Natural killer cell (primary cell): ENCODE measurements at places on chromosomes 12 and 14.
A peak's percentile ranks its signal among the peaks of the same experiment; 100 is the strongest.

- no peak overlapping the region for H3K4me3 ChIP-seq
- no peaks in the 10 kb centered on the region for H3K36me3 ChIP-seq
- H3K27ac ChIP-seq = no peak overlapping the region
- H3K27me3 ChIP-seq = no peaks in the 10 kb centered on the region
- DNase-seq = no peak
- no peaks in the 10 kb centered on the region for H3K4me1 ChIP-seq
These were observed 180.9 kb downstream of the NTF3 start for GRCh38 chr12:5612556-5613410.

DNA sequence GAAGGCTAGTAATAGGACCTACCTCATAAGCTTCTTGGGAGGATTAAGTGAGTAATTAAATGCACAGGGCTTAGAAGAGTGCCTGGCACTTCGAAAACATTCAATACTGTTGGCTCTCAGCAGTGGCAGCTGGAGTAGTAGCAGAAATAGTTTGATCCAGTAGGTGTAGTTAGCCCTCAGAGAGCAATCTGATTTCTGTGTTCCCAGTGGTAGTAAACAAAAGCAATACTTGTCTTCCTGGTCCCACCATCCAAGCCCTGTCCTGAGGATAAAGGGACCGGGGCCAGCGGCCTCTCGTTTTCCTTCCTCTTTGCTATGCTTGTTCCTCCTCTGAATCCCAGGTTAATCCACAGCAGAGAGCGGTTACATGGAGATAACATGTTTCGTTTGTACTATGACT lies 131.6 kb downstream of the SAMD4A start:
- no peak for DNase-seq
- no peak overlapping the region for H3K4me3 ChIP-seq
- H3K36me3 ChIP-seq = no peaks in the 10 kb centered on the region
- no peak overlapping the region for H3K27ac ChIP-seq
- peaks cover 14% of the 10 kb centered on the region for H3K27me3 ChIP-seq
- no peaks in the 10 kb centered on the region for H3K4me1 ChIP-seq

DNA sequence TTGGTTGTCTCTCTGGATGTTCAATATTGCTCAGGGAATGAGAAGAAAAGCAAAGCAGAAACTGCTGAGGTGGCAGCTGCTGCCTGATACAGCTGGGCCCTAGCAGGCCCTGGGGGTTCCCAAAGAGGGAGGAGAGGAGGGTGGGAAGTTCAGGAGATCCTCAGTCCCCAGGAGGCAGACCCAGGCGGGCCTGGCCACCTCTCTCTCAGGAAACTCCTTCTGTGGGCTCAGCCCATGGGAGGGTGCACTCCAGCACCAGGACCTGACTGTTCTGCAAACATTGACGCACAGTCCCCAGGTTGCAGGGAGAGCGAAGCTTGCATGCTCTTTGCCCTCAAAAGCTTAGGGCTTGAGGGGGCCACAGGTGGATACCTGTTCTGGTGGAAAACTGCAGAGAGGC lies 29.6 kb downstream of the IRF2BPL start:
- H3K36me3 ChIP-seq = no peaks in the 10 kb centered on the region
- H3K27me3 ChIP-seq = no peaks in the 10 kb centered on the region
- H3K4me3 ChIP-seq = no peak overlapping the region
- H3K4me1 ChIP-seq = peaks cover 8% of the 10 kb centered on the region
- no peak for DNase-seq
- H3K27ac ChIP-seq = no peak overlapping the region

GRCh38 chr12:56775638-56776037 lies 12.5 kb downstream of the HSD17B6 start:
- no peaks in the 10 kb centered on the region for H3K4me1 ChIP-seq
- H3K27ac ChIP-seq = no peak overlapping the region
- DNase-seq = no peak
- no peaks in the 10 kb centered on the region for H3K36me3 ChIP-seq
- H3K27me3 ChIP-seq = no peaks in the 10 kb centered on the region

DNA sequence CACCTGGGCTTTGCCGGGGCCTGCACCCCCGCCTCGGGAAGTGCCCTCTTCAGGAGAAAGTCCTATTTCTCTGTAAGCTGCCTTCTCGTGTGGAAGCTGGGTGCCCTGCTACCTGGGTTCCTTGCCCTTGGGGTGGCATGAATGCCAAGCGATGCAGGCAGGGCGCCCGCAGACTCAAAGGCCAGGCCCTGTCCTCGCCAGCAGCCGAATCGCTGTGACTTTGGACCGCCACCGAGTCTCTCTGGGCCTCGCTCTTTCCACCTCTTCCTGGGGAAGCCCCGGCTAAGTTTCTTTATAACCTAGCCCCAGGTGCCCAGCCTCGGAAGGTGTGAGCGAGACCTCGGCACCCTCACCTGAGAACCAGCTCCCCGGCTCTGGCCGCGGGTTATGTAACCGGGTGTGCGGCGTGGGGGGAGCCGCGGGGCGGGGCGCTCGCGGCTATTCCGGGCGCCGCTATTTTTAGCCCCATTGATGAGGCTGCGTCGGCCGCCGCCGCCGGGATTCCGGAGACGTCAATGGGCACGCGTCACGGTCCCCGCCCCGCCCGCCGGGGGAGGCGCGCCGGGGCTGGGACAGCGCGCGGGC lies 14.6 kb upstream of the NR4A1 start:
- H3K4me3 ChIP-seq = peak overlapping the region; percentile 32
- peak; percentile 87 for DNase-seq
- H3K36me3 ChIP-seq = no peaks in the 10 kb centered on the region
